ENCODE measurements at places on chromosomes 5 and 9.
A peak's percentile ranks its signal among the peaks of the same experiment; 100 is the strongest.

DNA sequence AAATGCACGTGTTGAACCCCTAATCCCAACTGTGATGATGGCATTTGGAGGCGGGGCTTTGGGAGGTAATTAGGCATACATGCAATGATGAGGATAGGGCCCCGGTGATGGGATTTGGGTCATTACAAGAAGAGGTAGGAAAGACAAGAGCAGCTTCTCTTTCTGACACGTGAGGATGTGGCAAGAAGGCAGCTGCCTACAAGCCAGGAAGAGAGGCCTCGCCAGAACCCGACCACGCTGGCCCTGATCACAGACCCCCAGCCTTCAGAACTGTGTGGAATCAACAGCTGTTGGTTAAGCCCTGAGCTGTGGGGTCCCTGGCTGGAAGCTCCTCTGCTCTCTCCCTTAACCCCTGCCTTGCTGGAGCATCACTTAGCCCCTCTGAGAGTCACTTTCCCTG, 57.5 kb downstream of the COL23A1 start:
- no peak for DNase-seq

- DNase-seq, result no peak
These were observed 30.2 kb downstream of the C5orf15 start for GRCh38 chr5:133938039-133938821.

DNA sequence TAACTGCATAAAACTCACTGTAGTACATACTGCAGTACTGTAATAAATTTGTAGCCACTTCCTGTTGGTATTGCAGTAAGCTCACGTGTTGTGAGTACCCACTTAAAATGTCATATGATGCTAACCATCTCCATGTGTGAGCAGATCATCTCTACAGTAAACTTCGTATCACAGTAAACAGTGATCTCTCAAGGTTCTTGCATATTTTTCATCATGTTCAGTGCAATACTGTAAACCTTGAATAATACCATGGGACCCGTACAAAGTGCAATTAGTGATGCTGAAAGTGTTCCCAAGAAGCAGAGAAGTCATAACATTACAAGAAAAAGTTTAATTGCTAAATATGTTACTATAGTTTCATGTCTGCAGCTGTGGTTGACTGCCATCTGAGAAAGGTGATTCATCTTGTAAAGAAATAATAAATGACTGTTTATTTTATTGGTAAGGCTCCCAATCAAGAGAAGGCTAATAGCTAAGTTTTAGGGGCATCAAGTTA, 253.8 kb upstream of the POU5F2 start:
- DNase-seq, result peak; percentile 84

- no peak for DNase-seq
These were observed 50.7 kb downstream of the P4HA2 start for GRCh38 chr5:132176987-132177386.

DNA sequence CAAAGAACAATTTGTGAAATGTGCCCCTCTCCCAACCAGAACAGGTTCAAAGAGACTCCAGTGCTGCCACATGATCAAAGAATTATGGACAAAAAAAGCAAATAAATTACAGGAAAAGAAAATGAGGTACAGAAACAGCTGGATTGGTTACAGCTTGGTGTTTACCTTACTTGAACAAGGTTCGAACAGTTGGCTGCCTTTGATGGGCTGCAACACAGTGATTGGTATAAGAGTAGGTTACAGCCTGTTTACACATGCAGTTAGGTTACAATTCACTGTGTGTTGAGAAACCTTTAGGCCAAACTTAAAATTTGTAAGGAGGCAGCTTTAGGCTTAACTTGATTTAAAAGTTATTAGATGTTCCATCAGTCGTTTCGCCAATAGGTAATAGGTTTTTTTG, 3.4 kb upstream of the MOCS2 start:
- DNase-seq, result no peak

GRCh38 chr9:126667190-126668055, 53.7 kb downstream of the LMX1B start:
- DNase-seq, result no peak

- no peak for DNase-seq
These were observed 102.0 kb downstream of the MVB12B start for GRCh38 chr9:126428534-126429175.

DNA sequence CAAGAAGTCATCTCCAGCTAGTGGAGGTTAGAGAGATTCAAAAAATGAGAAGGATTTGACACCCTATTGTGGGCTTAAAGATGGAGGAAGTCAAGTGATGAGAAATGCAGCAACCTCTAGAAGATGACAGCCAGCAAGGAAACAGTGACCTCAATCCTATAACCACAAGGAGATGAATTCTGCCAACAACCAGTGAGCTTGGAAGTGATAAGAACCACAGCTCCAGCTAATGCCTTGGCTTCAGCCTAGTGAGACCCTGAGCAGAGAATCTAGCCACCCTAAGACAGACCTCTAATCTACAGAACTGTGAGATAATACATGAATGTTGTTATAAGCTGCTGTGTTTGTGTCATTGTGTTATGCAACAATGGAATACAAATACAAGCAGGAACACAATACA, 262.4 kb downstream of the GRIA1 start:
- peak; percentile 59 for DNase-seq

GRCh38 chr5:82405618-82406204, 127.6 kb upstream of the RPS23 start:
- DNase-seq, result peak; percentile 100

DNA sequence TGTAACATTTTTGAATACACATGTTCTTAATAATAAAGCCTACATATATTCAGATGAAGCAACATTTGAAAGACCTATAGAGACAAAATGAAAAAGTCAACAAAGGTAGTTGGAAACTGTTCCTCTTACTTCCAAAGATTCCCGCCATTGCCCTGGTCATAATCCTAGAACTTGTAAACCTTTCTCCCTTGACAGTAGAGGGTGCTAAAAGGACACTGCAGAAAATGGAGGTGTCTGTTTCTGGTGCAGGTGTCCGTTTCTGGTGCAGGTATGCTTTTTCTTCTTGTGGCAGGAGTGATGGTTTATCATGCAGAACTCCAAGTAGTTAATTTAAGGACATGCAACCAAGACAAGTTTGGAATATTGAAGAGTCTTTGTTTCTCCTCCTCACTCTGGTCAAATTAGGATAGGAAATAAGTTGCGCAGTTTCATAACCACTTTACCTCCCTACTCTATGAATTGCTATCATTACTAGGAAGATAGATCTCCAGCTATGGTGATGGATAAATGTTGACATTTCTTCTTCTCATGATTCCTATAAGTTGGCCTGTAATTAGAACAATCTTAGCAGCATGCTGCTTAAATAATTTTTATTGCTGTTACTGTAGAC, 56.0 kb upstream of the FAM174A start:
- peak; percentile 1 for DNase-seq

DNA sequence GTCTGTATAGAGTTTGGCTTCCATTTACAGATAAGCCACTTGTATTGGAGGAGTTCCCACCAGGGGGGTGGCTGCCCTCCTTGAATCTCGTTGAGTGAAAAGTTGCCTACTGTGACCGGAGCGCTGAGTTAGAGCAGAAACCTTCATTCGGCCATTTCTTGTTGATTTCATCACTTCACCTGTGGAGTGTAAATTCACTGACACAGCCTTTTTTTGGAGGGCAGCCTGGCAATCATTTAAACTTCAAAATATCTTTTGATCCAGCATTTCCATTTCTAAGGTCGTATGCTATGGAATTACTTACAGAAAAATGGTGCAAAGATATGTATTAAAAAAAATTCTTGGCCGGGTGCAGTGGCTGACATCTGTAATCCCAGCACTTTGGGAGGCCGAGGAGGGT, 40.8 kb downstream of the PRRC2B start:
- DNase-seq, result no peak

DNA sequence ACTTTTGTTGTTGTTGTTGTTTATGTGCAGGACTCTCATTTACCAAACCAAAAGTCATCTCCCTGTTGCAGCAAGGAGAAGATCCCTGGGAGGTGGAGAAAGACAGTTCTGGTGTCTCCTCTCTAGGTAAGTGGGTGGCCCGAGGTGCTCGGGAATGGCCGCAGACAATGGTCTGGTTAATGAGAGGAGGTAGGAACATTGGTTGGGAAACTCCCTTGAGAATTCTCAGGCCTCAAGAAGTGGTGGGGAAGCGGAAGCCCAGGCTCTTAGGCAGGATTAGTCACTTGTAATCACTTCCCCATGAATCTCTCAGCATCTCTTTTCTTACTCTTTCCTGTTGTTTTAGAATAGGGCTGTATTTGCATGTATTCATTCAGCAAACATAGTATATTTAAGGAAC, 7.2 kb downstream of the ZNF354B start:
- DNase-seq, result no peak

DNA sequence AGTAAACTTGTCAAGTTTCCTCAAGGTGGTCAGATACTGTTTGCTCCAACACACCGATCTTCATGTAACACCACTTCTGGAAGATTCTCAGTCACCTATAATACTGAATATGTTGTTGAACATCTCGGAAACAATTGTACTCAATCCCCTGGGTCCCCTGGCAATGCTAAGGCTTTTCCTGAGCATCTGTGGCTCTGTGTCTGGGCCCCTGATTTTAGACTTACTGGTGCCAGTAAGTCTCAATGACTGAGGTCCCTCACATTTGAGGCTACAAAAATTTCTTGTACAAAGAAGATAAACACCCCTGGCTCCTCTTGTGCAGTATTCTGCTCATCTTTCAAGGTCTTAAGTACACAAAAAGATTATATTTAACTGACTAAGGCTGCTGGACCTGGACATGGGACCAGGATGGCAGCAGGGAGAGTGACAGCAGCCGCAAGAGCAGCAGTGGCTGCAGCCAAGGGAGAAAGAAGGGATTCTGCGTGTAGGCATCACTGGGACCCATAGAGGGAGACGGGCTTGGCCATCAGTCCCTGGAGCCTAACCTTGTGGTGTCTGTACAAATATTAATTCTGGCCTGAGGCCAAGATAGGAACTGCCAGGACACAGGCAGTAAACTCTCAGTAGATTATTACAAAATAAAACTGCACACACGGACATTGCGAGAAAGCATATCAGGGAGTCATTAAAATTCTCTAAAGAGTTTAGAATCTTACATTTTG, 49.0 kb upstream of the TNPO1 start:
- no peak for DNase-seq

GRCh38 chr9:127347831-127348776, 48.9 kb upstream of the SLC2A8 start:
- peak; percentile 50 for DNase-seq

DNA sequence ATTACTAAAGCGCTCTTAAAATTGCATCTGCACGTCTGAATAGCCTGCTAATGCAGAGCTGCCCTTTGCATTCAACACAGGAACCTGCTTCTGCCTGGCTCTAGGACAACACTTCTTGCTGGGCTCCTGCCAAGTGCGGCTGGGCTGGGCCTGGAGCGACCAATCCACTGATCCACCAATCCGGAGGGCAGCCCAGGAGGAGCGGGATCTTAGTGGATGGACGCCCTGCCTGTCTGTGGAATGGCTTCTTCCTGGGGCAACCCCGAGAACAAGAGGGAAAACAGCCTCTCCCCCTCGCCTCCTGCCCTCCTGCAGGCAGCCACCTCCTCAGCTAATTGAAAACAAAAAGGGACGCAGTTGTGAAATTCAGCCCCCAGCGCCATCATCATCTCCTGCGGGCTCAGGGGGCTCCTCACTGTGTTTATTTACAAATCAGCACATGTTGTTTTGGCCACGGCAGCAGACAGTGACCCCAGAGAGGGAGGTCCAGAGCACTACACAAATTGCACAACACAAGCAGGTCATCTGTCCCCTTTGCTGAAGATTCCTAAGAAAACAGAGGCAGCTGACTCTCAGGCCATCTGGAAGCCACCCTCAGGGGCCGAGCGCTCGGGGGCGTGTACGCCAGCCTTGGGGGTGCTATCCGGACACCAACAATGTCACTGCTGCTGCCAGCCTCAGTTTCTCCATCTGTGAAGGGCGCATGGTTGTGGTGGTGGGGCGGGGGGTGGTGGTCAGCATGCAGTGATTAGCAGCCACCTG, 57.3 kb downstream of the GADD45G start:
- DNase-seq, result peak; percentile 91

DNA sequence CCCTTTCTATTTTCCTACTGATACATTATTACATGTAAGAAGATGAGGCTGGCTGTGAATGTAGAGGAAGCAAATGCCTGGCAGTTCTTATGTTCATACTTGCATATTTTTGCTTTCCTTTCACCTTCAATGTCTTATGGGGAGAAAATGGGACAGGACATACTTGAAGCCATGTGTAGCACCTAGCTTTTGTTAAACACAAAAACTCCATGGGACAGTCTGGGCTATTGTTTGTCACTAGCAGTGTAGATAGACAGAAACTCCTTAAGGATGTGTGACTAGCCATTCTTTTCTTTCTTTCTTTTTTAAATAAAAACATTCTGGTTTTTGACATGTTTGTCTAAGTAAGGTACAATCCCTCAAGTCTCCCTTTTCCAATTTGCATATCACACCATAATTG, 122.7 kb downstream of the ARL15 start:
- no peak for DNase-seq

- DNase-seq, result no peak
These were observed 151.2 kb downstream of the TSSK1B start for GRCh38 chr5:113283558-113283957.
